Right lung (tissue), 10 donors: ENCODE measurements at places on chromosomes 4 and X. TPM values are rescaled to one million over a fixed set of nuclear protein-coding genes. Genes with fewer than 3 reads are reported as not detected.

FAM13A gene
- polyA plus RNA-seq, result 63.4 TPM

CDS1 gene
- 15.1 TPM for polyA plus RNA-seq

AKAP4 gene
- not detected for polyA plus RNA-seq

FAM47E gene
- 8.7 TPM for polyA plus RNA-seq

HTR2C gene
- 0.06 TPM for polyA plus RNA-seq

ZBED1 gene
- 34.9 TPM for polyA plus RNA-seq

APLN gene
- 5.3 TPM for polyA plus RNA-seq

GPR34 gene
- polyA plus RNA-seq, result 3.2 TPM

IQCM gene
- polyA plus RNA-seq, result not detected

ASMT gene
- polyA plus RNA-seq, result 0.26 TPM

TXK gene
- polyA plus RNA-seq, result 4.3 TPM

XK gene
- 4.0 TPM for polyA plus RNA-seq

PLXNB3 gene
- polyA plus RNA-seq, result 3.7 TPM
